MG63 (cell line): ENCODE measurements at places on chromosomes 7 and 10. TPM values are rescaled to one million over a fixed set of nuclear protein-coding genes. Genes with fewer than 3 reads are reported as not detected.
A peak's percentile ranks its signal among the peaks of the same experiment; 100 is the strongest.

DNA sequence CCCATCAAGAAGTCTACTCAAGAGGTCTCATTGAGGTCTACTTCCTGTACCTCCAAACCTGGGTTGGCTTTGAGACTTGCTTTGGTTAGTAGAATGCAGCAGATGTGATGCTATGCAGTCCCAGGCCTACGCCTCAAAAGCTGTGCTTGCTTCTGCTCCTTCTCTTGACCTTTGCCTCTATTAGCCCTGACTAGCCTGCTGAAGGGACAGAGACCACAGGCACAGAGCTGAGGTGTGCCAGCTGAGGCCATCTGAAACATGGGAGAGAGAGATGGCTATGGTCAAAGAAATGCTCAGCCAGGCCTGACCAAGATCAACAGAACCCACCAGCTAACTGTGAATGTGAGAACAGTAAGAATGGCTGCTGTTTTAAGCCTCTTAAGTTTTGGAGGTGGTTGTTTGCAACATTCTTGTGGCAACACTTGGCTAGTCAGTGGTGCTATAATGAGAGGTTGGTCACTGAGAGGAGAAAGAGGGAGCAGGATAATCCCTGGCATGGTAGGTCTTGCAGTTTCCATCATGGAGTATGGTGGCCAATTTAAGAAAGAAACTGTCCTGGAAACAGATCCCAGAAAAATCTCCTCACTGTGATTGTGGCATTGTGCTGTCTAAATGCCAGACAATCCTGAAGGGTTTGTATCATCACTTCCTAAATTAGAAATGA, 176.1 kb upstream of the PHYHIPL start:
- DNase-seq = no peak

- peak; percentile 2 for DNase-seq
Observed at GRCh38 chr7:95690367-95690947, 81.9 kb upstream of the DYNC1I1 start.

DNA sequence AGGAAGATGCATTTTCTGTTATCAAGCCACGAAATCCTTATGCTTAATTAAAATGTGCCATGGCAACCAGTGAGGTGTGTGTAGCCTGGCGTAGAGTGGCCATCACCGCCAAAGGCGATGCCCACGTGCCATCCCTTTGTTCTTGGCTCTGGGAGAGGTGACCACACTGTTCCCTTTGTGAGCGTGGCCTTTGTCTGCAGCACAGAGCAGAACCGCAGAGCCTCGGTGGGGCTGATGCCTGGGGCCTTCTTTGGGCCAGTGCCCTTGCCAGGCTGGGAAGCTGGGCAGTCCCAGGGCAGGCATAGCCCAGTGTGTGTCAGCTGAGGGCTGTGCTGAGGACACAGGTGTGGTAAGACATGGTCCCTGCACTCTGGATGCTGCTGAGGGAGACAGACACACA, 48.3 kb downstream of the BUB3 start:
- DNase-seq = no peak

Gene FAM13C
- 0.16 TPM in 1 of 2 replicates, not detected in the other for total RNA-seq

Gene SORCS1
- total RNA-seq = not detected in 2 replicates
